Spinal cord (tissue), 10 donors: ENCODE measurements at places on chromosomes 5 and 9. TPM values are rescaled to one million over a fixed set of nuclear protein-coding genes. Genes with fewer than 3 reads are reported as not detected.

DNA sequence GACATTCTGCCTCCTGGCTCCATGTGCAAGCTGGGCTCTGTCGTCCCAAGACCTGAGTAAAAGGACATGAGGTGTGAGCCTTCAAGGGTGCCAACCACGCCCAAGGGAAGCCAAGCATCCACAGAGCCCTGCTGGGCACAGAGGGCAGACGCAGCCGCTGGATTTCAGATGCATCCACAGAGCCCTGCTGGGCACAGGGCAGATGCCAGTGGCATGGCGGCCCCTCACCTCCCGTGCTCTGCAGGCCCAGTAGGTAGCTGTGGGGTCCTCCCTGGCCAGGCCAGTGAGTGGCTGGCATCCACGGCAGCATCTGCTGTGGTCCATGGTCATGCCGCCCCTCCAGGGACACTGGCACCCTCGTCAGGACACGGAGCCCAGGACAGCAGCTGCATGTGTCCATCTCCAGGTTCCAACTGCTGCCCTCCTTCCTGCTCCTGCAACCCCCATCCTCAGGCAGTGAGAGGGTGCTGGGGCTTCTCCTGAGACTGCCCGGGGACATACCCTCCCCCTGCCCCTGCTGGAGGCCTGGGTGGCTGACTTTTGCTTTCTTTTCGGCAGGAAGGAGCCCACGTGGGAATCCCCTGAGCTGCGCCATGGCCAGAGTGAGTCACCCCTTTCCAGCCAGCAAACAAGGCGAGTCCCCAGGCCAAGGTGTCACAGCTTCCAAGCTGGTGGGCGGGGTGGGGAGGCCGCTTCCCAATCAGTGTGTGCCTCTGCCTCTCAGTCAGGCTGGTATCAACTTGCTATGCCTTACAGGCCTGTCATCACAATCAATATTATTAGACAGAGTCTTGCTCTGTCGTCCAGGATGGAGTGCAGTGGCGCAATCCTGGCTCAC lies 4.0 kb upstream of the TRAF2 start:
- no peak for DNase-seq

GRCh38 chr5:170475294-170476000 lies 28.4 kb upstream of the KCNIP1 start:
- no peak for DNase-seq

GRCh38 chr9:127873886-127874285 lies 3.6 kb downstream of the AK1 start:
- DNase-seq = no peak

- no peak for DNase-seq
Measured at GRCh38 chr5:79111387-79111959, at the start of gene BHMT. TSS of gene BHMT (plus strand) at chr5:79111809. CDS start at chr5:79111886, 77 bp downstream.

DNA sequence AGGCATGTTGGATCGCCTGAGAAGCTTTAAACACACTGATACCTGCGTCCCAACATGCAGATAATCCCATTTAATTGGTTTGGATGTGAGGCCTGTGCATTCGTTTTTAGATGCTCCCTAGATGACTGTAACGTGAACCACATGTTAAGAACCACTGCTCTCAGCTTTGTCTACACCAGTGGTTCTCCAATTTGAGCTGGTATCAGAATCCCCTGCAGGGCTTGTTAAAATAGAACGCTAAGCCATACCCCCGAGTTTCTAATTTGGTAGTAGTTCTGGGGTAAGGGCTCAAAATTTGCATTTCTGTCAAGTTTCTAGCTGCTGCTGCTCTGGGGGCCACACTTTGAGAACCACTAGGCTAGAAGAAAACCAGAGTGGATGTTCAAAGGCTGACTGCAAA lies 74.7 kb downstream of the S1PR3 start:
- DNase-seq = no peak

DNA sequence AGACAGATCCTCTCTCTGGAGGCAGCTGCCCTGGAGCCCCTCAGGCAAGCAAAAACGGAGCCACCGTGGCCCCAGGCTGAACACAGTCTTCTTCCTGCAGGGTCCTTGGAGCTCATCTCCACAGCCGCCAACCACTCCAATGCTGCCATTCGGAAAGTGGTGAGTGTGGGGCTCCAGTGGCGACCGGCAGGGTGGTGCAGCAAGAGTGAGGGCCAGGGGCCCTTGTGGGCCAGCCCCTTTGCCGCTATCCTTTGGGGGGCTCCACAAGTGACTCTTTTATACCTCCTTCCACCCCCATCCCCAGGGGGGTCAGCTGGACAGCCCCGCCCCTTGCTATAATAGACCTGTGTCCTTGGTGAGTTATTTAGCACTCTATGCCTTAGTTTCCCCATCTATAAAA lies 47.4 kb upstream of the SUSD3 start:
- no peak for DNase-seq

The MARVELD2 gene
- 2.8 TPM for polyA plus RNA-seq

The TAF11L6 gene
- polyA plus RNA-seq = not detected

The BHMT gene
- polyA plus RNA-seq = 5.0 TPM
